Stimulated activated CD4-positive, alpha-beta T cell treated with anti-CD3 and anti-CD28 coated beads, Interleukin-1b, Interleukin-23, amount 100 ng/mL, for 4 hours (primary cell): ENCODE measurements at places on chromosomes 1 and 21.

DNA sequence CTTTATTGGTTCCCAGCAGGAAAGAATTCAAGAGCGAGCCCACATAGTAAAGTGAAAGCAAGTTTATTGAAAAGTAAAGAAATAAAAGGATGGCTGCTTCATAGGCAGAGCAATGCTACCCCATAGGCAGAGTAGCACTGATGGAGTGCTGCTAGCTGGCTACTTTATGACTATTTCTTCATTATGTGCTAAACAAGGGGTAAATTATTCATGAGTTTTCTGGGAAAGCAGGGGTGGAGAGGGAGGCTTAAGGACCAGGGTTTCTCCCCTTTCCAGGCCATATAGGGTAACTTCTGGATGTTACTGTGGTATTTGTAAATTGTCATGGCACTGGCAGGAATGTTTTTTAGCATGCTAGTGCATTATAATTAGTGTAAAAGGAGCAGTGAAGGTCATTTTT lies 1271.4 kb downstream of the KCNT2 start:
- no peak for DNase-seq

DNA sequence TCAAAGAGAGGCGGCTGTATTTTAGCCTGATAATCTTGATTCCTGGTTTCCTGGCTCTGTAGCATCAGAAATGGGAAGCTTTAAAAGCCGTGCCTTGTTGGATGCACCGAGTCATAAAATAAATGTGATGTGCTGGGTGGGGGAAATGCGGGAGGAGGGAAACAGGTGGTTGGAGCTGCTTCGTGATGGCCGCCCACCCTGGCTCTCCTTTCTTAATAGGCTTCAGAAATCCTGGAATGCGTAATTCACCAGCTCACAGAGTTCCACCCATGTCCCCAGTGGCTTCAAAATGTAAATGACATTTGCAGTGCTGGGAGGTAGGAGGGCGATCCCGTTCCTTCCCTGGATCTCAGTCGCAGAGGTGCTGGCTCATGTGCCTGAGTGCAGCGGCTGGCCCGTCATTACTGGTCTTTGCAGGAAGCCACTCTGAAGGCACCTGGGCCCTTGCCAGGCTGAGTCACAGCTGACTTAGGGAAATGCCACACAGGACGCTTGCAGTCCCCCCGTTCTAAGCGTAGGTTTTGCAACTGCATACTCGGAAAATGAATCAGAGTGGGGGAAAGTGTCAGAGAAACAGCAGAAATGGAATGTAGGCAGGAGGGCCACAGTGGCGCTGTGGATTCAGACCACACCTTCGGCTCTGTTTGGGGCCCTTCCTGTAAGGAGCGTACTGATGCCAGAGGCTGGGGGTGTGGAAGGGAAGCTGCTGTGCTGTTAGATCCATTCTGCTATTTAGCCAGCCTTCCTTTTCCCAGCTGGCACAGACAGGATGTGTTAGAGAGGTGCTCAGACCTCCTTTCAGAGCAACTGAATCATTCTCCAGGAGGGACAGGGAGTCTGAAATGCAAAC lies 37.6 kb downstream of the GALNT2 start:
- DNase-seq, result peak; percentile 74

DNA sequence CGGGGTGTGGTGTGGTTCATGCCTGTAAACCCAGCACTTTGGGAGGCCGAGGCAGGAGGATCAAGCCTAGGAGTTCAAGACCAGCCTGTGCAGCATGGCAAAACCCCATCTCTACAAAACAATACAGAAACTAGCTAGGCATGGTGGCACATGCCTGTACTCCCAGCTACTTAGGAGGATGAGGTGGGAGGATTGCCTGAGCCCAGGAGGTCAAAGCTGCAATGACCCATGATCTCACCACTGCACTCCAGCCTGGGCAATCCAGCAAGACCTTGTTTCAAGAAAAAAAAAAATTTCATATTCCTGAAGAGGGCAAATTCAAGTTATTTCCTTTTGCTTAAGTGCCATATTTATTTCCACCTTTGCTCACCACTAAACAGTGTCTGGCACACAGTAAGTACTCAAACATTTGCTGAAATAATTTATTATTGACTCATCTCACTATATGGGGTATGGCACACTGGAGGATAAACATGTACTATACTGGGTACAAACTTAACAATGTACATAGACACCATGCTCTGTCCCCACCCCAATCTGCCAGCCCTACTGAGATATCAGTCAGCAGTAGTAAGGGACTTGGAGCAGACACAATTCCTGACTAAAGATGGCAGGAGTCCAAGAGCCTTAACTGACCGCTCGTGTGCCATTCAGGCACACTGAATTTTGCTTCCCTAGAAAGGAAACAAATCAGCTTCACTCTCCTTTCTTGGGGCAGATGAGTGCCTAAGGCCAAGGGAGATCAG lies 15.5 kb downstream of the MEAF6 start:
- no peak for DNase-seq

DNA sequence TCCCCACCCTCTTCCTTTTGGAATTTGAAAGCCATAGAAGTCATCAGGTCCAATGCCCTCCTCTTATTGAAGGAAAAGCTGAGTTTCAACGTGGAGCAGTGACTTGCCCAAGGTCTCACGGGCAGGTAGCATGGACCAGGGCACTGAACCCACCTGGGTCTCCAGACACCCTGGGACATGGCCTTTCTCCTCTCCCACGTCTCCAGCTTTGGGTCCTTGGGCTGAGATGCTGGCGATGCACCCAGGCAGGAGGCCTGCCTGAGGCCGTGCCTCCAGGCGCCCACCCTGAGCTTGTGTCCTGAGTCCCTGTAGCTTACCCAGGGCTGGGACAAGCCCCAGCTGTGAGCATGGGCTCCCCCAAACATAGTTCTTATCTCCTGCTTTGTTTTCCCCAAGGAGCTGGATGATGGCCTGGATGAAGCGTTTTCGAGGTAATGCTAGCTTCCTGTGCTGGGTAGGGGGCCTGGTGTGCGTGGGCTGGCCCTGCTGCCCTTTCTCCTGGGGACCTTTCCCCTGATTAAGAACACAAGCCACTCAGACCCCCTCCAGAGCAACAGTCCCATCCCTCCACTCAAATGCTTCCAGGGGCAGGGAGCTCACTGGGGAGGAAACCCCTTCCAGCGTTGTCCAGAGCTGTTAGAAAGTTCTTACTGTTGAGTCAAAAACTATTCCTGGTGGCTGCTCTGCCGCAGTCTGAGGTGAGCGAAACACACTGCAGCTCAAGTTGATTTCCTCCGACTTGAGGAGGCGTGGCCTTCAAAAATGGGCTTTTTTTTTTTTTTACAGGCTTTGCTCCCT lies 21.6 kb downstream of the LDLRAP1 start:
- DNase-seq, result no peak

GRCh38 chr1:29709704-29710280 lies 473.5 kb downstream of the PTPRU start:
- DNase-seq, result no peak

- DNase-seq, result no peak
Measured at GRCh38 chr1:158962983-158963382, 31.6 kb downstream of the PYHIN1 start.

DNA sequence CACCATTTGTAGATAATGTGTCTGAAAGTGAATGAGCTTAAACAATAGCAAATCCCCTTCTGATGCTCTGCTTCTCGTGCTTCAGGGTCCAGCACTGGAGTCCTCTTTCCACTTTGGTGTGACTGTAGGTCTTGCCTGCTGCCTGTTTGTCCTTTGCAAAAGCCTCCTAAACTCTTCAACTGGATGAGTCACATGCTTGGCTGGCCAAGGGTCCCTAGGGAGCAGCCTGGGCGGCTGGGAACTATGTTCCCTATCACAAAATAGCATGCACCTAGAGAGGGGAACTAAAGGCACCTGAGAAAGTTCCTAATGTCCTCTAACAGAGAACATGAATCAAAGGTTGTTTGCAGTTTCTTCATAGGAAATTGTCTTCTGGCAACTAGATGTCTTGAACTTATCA lies 607.2 kb upstream of the PLXNA2 start:
- no peak for DNase-seq

DNA sequence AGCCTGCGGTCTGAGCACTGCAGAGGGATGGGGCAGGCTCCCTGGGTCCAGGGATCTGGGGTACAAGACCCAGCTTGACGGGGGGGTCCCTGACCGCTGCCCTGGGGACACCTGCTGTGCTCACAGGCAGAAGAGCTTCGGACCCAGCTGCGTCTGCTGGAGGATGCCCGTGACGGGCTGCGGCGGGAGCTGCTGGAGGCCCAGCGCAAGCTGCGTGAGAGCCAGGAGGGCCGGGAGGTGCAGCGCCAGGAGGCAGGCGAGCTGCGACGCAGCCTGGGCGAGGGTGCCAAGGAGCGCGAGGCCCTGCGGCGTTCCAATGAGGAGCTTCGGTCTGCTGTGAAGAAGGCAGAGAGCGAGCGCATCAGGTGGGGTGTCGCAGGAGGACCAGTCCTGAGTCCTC lies 25.2 kb downstream of the MFAP2 start:
- DNase-seq, result no peak

DNA sequence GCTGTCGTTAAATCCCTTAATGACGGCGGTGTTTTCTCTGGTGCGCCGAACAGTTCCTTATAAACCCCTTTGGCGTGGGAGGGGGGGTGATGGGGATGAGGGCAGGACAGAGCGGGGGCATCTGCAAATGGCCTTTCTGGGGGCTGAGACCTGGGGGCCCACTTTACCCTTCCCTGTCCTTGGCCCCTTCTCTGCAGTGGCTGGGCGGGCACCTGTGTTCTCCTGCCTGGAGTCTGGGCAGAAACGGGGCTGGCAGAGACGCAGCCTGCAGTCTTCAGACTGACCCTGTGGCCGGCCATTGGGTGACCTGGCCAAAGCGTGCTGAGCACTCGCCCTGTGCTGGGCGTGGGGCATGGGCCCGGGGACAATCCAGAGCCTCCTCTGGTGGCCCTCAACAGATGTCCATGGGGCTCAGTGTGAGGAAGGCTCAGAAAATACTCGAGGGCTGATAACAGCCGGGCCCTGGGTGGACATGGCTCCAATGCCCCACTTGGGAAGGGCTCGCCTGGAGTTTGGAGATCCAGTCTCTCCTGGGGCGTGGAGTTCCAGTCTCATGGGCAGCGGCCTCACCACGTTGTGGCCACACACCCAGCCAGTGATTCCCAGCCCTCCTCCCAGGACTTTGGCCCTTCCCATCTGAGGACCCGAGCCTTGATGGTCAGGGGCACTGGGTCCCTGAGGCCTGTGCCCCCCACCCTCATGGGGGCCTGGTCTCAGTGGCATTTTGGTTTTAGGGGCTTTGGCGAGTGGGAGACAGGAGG lies 50.8 kb upstream of the ACTRT2 start:
- no peak for DNase-seq

- no peak for DNase-seq
Measured at GRCh38 chr21:38879912-38880576, 74.3 kb downstream of the ETS2 start.

DNA sequence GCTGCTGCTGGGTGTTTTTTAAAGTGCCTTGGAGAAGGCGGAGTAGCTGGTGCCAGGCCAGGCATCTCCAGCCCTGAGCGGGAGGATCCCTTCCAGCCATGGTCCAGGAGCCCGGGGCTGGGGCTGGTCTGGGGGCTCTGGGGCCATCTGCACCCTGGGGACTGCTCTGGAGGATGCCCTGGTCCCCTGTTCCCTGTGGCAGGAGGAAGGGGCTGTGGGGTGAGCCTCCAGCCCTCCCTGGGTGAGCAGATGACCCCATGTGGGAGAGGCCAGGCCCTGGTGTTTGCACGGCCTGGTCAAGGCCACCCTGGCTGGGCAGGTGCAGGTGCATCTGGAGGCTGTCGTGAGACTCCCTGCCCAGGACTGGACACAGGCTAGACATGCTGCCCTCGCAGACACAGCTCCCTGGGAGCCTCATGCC lies 56.7 kb downstream of the SLX9 start:
- no peak for DNase-seq

GRCh38 chr1:94622757-94623156 lies 81.2 kb upstream of the F3 start:
- no peak for DNase-seq

- no peak for DNase-seq
Measured at GRCh38 chr1:17551755-17552234, 12.3 kb downstream of the ARHGEF10L start.

- DNase-seq, result no peak
Measured at GRCh38 chr1:172754609-172755008, 95.7 kb downstream of the FASLG start.

GRCh38 chr1:12477936-12478611 lies 139.9 kb downstream of the DHRS3 start:
- DNase-seq, result no peak

- no peak for DNase-seq
Measured at GRCh38 chr1:45007311-45007710, 3.8 kb downstream of the HECTD3 start.

GRCh38 chr1:162846256-162847212 lies 14.4 kb downstream of the CCDC190 start:
- no peak for DNase-seq

GRCh38 chr1:85406887-85407533 lies 57.9 kb downstream of the DDAH1 start:
- DNase-seq, result no peak

- DNase-seq, result no peak
Measured at GRCh38 chr1:6065093-6065858, 19.6 kb downstream of the KCNAB2 start.

- DNase-seq, result no peak
Measured at GRCh38 chr1:242522304-242522945, 2.1 kb downstream of the PLD5 start.

DNA sequence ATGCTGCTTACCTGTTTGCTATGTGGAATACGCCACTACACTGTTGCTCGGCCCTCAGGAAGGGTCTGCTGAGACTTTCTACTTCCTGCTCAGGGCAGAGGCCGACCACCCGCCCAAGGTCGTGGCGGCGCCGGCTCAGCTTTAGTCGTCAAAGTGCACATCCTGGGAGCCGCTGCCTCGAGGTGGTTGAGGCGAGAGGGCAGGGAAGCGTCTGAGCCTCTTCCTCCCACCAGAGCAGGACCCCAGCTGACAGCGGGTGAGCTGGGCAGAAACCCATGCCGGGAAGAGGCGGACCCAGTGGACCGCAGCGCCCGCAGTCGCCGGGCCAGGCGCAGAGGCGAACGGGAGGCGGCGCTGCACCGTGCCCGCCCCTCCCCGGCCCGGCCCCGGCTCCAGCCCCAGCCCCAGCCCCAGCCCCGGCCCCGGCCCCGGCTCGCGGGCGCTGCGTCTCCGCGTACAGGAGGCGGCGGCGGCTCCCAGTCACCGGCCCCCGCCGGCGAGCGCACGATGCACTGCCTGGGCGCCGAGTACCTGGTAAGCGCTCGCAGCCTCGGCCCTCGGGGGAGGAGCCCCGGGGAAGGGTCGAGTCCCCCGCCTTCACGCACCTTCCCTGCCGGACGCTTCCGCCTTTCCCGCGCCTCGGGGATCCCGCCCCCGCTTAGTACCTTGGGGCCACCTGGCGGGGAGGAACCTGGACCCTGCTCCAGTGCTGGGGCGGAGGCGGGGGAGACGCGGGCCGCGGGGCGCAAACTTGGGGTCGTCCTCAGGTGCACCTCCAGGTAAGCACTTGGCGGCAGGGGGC lies at the start of gene SLC44A3:
TSS of gene SLC44A3 (plus strand) at position 413 of the 802 bp plus-strand sequence. CDS start at position 508, 95 bp downstream.
- peak; percentile 2 for DNase-seq

- no peak for DNase-seq
Measured at GRCh38 chr1:25140073-25140797, 92.1 kb downstream of the SYF2 start.

GRCh38 chr1:1942753-1943656 lies 23.9 kb upstream of the TMEM52 start:
- no peak for DNase-seq
